IMR-90 (cell line): ENCODE measurements at places on chromosomes 2 and 18.
A peak's percentile ranks its signal among the peaks of the same experiment; 100 is the strongest.

DNA sequence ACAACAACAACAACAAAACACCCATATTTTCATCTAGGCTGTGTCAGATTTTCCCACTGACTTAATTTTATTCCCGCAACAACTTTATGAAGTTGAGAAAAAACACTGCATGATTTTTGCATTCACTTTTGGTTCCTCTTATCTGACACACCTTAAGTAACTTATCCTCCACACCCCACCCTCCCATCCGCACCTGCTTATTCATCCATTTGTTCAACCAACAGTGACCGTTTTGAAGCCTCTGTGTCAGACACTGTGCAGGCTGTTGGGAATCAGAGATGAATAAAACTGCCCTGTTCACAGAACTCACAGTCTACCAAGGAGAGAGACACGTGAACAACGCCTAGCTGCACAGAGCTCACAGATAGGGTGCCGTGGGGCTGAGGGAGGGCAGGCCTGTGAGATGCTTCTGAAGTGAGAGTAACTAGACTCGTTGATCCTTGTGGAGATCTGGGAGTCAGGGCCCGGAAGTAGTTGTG is 7.4 kb downstream of the CNNM4 start:
- no peak for DNase-seq

- no peak for DNase-seq
Measured at GRCh38 chr2:124339709-124340108, 314.6 kb downstream of the CNTNAP5 start.

GRCh38 chr2:191933307-191934105 is 86.6 kb upstream of the CAVIN2 start:
- peak; percentile 85 for DNase-seq

GRCh38 chr2:44360749-44361329 is 455 bp downstream of the PREPL start:
- DNase-seq, result peak; percentile 5

DNA sequence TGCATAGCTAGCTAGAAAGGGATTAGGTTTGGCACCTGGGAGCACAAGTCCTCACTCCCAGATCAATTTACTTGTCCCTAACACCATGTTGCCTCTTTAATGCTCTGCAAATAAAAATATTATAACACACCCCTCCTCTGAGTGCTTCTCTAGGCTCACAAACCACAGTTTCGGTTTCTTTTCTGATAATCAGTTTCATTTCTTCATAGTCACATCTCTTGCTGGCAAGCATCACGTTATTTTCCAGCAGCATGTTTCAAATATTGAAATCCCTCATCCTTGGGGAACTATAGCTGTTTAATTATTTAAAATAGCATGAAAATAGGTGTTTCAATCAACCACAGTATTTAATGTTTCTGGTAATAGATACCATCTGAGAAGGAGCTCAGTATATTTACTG is 13.9 kb upstream of the SMCHD1 start:
- peak; percentile 17 for DNase-seq
